ENCODE measurements at places on chromosomes 1 and 21.

DNA sequence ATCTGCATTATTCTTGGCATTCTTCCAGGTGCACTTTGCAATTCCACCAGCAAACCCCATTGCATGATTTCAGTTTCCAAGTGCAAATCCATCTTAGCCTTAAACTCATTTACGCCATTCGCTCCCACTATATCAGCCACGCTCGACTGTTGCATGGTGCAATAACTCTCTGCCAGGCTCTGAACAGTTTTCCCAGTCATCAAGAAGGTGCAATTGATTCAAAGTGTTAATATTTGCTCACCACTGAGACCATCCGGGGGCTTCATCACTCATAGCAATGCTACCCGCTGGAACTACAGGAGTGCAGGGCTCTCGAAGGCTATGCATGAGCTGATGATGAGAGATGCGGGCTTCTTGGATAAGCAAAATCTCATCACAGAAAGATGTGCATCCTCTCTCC is 488.2 kb downstream of the OMA1 start:
- DNase-seq = no peak

GRCh38 chr1:209886219-209886536 is 51.8 kb upstream of the SYT14 start:
- no peak for DNase-seq

GRCh38 chr1:12460911-12461621 is 156.9 kb downstream of the DHRS3 start:
- no peak for DNase-seq

DNA sequence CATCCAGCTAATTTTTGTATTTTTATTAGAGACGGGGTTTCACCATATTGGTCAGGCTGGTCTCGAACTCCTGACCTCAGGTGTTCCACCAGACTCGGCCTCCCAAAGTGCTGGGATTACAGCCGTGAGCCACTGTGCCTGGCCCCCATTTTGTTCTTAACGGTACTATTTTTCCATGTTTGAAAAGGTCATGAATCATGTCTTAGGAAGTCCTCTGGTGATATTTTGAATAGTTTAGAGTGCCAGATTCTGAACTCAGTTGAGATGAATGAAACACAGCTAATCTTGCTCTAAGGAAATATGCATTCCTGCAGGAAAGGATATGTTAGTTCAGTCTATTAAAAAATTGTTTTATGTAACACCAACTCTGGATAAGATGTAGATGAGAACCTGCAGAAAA is 62.6 kb upstream of the ATP2B4 start:
- DNase-seq = no peak

GRCh38 chr21:34812504-34813265 is 143.9 kb downstream of the CLIC6 start:
- no peak for DNase-seq

DNA sequence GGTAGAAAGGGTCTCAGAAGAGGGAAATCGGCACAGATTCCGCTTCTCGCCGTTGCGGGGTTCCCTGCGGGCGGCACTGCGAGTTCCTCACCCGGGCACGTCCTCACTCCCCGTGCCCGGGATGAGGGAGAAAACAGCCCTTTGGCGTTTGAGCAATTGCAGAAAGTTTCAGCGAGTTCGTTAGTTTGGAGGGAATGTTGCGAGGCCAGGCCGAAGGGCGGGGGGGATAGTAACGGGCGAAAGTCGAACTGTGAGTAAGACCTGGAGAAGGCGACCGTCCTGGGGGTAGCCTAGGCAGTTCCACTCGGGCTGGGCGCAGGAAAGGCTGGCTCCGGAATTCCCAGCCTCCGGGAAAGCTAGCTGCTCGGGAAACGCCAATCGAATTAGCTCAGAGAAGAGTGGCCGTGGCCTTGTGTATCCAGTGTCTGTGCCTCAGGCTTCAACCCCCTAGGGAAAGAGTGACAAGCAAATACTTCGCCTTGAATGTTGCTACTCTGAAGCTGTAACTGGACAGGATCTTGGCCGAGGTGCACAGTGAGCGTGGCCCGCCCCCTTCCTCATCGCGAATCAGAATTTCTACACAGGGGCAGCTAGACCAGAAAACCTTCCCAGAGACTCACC is 787 bp downstream of the PTGFR start:
- no peak for DNase-seq

GRCh38 chr21:35329940-35330660 is 281.0 kb upstream of the RUNX1 start:
- DNase-seq = no peak

GRCh38 chr1:2451741-2452140 is 24.3 kb upstream of the PLCH2 start:
- no peak for DNase-seq

- no peak for DNase-seq
Measured at GRCh38 chr1:195195423-195196057, 1412.7 kb downstream of the KCNT2 start.

Data from hematopoietic multipotent progenitor cell treated with erythropoietin and hydrocortisone succinate and interleukin-3 and kit ligand, for 17 days (in vitro differentiated cells).